ENCODE measurements at places on chromosomes 4 and X.

DNA sequence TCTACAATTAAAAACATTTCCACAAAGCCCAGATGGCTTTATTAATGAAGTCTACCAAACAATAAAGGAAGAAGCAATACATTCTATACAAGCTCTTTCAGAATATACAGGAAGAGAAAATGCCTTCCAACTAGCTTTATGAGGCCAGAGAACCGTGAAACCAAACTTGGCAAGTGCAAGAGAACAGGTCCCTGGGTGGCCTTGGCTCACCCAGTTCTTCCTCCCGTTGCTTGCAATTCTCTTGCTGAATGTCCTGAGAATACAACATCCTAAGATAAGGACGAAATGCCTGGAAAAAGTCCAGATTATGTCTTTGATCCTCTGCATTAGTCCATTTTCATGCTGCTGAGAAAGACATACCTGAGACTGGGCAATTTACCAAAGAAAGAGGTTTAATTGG, 204.9 kb downstream of the MAD2L1 start:
- DNase-seq = no peak

DNA sequence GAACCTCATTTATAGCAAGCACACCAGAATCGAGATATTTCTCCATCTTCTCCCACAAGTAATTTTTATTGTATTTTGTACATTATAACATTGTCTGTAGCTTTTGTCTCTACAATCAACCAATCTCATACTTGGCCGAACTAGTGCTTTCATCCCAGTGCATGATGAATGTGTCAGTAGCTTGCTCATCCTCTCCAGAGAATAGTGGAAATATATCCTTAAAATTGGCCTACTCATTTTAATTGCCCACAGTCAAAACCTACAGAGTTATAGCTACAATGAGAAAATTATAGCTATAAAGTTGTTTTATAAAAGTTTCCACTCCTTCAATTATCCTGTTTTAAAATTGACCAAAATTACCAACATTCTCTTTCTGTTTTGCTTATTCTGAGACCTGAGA, 103.8 kb downstream of the MAPK10 start:
- DNase-seq = no peak

DNA sequence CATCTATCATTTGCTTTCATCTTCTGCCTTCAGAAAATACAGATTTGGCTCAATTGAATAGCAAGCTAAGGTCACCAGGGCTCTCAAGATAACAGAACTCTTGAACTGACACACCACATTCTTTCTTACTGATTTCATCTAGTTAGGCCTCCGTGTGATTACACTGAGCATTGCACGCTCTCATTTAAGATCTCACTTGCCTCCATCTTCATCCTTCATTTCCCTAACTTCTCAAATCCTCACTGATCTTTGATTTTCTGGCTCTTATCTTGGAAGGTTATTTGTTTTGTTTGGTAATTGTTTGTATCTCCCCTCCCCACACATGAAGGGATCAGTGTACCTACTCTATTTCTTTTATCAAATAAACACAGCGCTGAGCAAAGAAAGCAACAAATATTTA, 47.7 kb downstream of the MANBA start:
- peak; percentile 35 for DNase-seq

GRCh38 chr4:85496126-85496849, 21.3 kb downstream of the ARHGAP24 start:
- DNase-seq = peak; percentile 58

GRCh38 chr4:94653984-94654609, 103.7 kb upstream of the BMPR1B start:
- DNase-seq = no peak

- no peak for DNase-seq
Observed at GRCh38 chrX:115030625-115031024, 13.2 kb upstream of the IL13RA2 start.

DNA sequence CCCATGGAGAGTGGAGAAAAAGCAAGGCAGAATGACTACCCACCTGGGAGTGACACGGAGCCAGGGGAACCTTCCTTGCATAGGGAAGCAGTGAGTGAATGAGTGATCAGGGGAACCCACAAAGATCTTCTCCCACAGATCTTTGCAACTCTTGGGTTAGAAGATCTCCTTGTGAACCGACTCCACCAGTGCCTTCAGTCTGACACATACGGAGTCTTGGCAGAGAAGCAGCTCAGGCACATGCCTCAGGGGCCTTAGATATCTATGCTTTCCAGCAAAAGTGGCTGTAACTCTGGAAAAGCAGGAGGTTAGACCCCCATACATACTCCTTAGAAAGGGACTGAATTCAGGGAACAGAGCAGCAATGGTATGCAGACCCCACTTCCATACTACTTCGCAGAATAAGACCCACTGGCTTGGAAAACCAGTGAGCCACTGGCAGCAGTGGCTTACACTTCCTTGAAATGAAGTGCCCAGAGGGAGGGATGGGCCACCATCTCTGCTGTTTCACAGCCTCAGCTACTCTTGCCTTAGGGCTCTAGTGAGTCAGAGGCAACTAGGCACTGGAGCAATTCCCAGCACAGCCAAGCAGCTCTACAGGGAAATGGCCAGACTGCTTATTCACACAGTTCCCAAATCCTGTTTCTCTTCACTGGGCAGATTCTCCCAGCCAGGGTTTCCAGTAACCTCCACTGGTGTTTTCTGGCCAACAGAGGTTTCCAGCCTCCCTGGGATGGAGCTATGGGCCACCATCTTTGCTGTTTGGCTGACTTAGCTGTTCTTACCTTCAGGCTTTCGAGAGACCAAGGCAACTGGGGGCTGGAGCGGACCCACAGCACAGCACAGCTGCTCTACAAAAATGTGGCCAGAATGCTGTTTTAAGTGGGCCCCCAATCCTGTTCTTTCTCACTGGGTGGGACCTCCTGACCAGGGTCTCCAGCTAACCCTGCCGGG, 82.8 kb upstream of the TCEAL2 start:
- peak; percentile 85 for DNase-seq

GRCh38 chr4:37219242-37219641, 25.3 kb upstream of the NWD2 start:
- DNase-seq = no peak

DNA sequence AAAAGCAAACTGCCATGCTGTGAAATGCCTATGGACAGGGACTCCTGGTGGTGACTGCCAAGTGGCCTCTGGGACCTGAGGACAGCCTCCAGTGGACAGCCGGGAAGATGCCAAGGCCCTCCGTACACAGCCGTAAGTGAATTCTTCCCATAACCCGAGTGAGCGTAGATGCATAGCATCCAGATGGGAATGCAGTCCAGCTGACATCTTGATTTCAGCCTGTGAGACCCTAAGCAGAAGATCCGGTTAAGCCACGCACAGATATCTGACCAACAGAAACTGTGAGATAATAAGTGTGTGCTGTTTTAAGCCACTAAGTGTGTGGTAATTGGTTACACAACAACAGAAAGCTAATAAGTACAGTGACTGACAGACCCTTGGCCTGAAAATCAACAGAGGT, 55.9 kb downstream of the TMEM156 start:
- no peak for DNase-seq

- DNase-seq = no peak
Observed at GRCh38 chr4:3293401-3294391, 875 bp downstream of the RGS12 start.

- DNase-seq = no peak
Observed at GRCh38 chrX:136779346-136779781, 1.4 kb downstream of the ARHGEF6 start.

GRCh38 chrX:105610411-105610810, 211.9 kb upstream of the NRK start:
- peak; percentile 2 for DNase-seq

GRCh38 chr4:2469192-2469984, 482 bp downstream of the RNF4 start:
- DNase-seq = no peak
